EH (cell line): ENCODE measurements at places on chromosomes 1 and 21.
A peak's percentile ranks its signal among the peaks of the same experiment; 100 is the strongest.

- DNase-seq = no peak
These were observed 72.4 kb downstream of the ELAVL4 start for GRCh38 chr1:50181027-50181663.

- peak; percentile 47 for DNase-seq
These were observed 40.2 kb downstream of the GFI1 start for GRCh38 chr1:92446546-92446945.

GRCh38 chr1:207286786-207287468 lies 34.6 kb upstream of the CD55 start:
- peak; percentile 56 for DNase-seq

- no peak for DNase-seq
These were observed 159.9 kb downstream of the LRRIQ3 start for GRCh38 chr1:74038042-74038441.

DNA sequence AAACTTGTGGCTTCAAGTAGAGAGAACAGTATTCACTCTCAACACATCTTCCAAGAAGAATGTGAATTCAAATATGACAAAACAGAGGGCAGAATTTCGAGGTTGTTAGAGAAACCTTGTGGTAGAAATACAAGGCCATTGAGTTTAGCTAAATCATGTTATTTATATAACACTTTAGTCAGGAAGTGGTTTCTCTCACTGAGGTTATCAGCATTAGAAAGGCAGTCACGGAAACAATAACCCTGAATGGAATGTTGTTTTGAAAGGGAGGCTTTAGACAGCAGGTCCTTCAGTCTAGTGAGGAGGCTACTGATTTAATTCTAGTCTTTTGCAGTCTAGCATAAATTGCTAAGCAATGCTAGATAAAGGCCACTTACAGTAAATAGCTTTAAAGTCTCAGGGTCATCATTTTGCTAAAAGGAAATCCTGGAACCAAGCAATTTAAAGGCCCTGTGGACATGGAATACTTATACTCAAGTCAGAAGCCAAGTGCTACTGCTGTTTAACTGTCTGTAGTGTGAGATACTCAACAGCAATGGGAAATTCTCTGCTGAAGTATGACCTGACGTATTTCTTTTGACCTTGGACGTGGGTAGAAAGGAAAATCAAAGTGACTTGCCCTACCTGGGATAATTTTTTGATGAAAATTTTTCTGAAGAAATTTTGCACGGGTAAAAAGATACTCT lies 89.0 kb upstream of the CHODL start:
- DNase-seq = no peak

DNA sequence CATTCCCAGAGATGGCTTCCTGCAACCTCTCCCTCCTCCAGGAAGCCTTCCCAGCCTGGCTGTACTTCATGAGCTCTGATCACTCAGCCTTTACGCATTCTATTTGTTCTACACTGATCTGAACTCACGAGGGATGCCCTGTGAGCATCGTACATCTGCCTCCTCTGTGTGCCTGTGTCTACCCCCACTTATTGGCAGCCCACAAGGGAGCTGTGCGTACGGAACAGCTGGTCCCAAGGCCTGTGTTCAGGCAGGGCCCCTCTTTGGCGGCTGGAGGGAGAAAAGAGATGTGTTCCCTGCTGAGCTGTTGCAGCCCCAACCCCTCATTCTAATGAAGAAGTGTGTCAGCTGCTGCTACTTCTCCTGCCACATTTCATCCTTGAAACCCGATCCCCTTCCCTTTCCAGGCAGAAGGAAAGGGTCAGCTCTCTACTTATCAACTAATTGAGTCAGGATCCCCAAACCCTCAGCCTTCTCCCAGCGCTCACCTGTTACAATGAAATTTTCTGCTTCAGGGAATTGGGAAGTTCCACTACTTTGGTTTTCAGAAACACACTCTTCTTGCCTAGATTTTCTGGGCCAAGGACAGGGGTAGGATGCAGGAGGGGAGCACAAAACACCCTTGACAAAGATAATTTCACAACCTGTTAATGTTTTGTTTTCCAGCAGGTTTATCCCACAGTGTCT lies 3.2 kb downstream of the INKA2 start:
- no peak for DNase-seq

DNA sequence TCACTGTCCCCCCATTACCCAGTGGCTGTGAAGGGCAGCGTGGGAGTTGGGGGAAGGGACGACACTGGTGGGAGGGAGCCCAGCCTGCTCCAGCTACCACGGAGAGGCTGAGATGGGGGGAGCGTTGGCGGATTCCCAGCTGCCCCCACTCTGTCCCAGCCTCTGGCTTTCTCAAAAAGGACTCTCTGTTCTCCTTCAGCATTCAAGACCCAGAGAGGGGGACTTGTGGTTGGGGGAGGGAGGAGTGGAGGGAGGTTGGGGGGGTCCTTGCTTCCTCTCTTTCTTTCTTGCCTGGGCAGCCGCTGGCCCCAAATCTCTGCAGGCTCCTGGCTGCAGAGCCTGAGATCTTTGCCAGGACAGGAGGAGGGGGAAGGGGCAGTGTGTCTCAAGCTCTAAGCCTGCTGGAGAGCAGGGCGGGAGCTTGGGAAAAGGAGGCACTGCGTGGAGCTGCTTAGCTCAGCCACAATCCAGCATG lies 2.2 kb downstream of the ATP1A2 start:
- DNase-seq = peak; percentile 48
